Upper lobe of left lung (tissue), 6 donors: ENCODE measurements at places on chromosomes 16 and 17.

GRCh38 chr17:66855204-66855603, 20.3 kb downstream of the CACNG5 start:
- no peak for DNase-seq

DNA sequence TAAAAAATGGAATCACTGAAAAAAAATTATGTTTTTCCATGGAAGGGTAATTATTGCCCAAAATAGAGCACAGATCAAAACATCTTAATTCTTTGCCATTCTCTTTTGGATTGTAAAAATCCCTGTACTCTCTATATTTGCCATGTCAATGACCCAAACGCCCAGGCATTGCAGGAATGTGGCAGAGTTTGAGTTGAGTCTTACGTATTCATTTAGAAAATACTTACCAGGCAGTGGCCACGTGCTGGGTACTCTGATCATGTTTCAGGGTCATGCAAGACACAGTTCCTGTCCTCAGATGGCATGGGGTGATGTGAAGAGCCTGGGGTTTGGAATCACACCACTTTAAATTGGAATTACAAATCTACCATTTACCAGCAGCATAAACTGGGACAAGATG, 267.7 kb downstream of the ABCC12 start:
- DNase-seq, result no peak

GRCh38 chr16:67111951-67112444, 2.3 kb downstream of the PHAF1 start:
- DNase-seq, result no peak

DNA sequence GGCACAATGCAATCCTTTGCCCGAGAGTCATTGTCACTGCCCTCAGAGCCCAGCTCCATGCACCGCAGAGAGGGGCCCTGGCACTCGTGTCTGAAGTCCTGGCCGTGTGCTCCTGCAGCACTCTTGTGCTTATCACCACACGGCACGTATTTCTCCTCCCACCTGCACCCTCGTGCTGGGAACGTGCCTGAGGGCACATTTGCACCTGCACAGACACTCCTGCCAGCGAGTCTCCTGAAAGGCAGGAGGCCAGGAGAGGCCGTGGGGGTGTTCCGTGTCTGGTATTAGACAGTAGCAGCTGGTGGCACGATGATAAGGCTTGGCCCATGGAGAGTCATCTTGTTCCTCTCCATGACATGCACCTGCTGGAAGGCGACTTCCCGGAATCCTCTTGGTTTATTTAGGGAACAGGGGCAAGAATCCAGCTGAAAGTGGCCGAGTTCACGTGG, 3.4 kb upstream of the ACSF3 start:
- DNase-seq, result no peak

GRCh38 chr17:69501591-69502468, 87.3 kb downstream of the MAP2K6 start:
- DNase-seq, result no peak

GRCh38 chr17:2062571-2063183, 7.8 kb downstream of the HIC1 start:
- peak; percentile 43 for DNase-seq

- DNase-seq, result peak; percentile 85
These were observed 29.0 kb downstream of the PIMREG start for GRCh38 chr17:6473128-6473767.

DNA sequence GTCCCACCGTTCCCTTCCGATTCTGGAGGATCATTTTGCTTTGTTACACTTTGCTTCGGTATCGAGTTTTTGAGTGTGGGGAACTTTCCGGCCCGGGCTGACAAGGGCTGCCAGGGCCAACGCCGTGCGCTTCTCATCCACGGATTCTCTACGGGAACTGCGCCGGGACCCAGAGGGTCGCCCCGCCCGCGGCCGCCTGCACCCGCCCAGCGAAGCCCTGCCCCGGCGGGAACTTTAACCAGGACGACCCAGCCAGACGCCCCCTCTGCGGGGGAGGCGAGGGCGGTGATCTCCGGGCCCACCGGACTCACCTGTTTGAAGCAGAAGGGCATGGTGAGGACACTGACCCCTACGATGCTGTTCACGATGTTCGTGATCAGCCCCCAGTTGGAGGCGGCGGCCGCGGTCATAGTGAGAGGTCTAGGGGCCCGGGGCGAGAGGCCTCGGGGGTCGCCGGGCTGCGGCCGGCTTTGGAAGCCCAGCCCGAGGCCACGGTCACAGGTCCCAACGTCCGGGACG, 536 bp downstream of the SLC38A10 start:
- peak; percentile 90 for DNase-seq

DNA sequence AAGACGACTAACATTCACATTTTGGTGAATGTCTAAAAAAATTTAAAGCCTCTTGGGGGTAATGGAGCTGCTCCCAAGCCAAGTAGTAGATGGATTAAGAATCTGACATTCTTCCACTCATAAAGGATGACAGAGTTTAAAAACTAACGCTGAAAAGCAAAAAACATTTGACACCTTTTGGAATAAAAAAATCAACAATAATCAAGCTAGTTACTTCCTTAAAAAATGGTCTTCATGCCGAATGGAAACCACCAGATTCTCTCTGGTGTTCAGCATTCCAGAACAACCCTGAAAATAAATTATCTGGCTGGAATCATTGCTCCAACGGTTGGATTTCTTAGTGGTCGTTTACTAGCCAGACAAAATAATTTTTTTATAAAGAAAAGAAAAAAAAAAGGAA, 18.0 kb downstream of the HLF start:
- DNase-seq, result no peak

DNA sequence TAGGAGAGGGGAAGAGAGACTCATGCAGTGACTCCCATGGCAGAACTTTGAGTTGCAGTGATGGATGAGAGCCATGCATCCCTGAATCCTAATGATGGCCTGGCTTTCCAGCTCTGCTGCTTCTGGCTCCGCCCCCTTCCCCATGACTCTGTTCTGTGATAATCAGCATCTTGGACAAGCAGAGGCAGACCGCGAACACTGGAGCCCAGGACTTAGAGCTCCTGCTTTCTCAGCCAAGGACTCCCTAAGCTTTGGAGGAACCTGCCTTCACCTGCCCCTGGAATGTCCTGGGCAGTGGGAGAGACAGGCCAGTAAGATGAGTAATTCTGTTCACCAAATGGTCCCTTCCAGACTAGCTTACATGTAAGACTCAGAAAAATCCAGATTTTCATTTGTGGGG, 12.5 kb downstream of the CCDC92B start:
- DNase-seq, result no peak

- DNase-seq, result peak; percentile 37
These were observed 58.5 kb downstream of the OR1D5 start for GRCh38 chr17:3004925-3005324.

- DNase-seq, result no peak
These were observed 66.4 kb downstream of the PRKCB start for GRCh38 chr16:23902034-23902747.

DNA sequence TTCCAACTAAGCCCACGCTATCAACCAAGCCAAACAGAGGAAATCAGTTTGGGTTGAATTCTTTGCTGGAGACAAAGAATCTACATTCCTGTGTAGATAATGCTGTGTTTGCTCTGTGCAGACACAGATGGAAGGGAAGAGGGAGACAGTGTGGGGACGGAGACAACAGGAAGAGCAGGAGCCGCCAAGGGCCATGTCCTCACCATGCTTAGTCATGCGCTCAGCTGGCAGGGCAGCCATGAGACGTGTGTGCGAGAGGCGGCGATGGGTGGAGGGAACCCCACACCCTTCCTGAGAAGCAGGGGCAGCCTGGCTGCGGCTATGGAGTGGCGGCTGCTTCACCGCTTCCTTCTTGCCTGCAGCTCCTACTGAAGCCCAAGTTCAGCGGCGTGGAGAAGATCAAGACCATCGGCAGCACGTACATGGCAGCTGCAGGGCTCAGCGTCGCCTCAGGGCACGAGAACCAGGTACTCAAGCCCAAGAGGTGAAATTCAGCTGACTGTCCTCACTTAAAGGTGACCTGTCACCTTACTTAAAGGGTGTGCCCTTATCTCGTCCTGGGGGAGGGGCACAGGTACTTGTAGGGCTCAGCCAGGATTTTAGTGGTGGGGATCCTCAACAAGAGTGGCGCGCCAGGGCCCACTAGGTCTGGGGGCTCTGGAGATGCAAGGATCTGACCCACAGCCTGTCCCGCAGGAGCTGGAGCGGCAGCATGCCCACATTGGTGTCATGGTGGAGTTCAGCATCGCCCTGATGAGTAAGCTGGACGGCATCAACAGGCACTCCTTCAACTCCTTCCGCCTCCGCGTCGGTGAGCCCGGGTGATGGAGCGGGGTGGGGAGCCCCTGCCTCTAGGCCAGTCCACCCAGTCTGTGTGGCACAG, 47.5 kb downstream of the ADCY7 start:
- peak; percentile 79 for DNase-seq

DNA sequence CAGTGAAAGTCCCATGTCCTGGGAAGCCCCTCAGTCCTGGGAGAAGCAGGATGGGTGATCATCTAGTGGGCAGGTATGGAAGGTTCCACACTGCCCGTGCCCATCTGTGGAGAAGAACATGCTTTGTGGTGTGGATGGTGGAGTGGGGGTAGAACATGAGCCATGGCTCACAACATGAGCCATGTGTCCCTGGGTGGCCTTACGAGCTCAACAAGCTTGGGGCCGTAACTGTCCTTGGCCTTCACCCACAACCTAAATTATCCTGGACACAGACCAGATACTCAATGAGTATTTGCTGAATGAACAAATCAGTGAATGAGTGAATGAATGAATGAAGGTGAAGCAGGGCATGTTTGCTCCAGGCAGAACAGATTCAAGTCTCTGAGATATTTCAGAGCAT, 13.5 kb downstream of the SOX8 start:
- DNase-seq, result no peak

- DNase-seq, result no peak
These were observed 241.8 kb downstream of the C16orf95 start for GRCh38 chr16:87075319-87075860.

DNA sequence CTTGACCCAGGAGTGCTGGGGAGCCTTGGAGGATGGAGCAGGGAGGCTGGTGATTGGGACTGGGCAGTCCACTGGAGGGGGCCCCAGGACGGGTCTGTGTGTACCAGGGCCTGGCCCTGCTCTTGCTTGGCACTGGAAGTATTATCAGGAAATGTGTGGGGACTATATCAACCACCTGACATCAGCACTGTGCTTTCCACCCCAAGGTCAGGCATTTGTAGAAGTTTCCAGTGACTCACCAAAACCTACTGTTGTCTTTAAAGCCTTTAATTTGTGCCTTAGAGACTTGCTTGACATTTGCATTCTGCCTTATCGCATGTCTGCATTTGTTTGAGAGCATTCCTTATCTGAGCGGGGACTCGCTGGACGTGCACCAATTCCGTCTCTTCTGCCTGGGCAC, 323.1 kb downstream of the FOXL1 start:
- DNase-seq, result no peak

DNA sequence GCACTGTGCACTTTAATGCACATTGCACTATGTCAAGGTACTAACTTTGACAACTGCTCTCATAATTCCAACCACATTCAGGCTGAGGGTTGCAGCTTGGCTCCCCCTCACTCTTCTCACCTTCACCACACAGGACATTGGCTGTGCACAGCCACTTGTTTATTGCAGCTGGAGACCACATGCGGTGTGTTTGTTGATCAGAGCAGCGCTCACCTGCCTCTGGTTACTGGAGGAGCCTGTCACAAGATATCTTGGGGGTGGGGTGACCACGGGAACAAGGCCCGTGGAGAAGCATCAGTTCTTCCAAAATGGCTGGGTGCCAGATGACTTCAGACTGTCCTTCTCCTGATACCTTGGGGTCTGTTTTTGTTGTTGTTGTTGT, 10.6 kb upstream of the CCL5 start:
- peak; percentile 50 for DNase-seq

DNA sequence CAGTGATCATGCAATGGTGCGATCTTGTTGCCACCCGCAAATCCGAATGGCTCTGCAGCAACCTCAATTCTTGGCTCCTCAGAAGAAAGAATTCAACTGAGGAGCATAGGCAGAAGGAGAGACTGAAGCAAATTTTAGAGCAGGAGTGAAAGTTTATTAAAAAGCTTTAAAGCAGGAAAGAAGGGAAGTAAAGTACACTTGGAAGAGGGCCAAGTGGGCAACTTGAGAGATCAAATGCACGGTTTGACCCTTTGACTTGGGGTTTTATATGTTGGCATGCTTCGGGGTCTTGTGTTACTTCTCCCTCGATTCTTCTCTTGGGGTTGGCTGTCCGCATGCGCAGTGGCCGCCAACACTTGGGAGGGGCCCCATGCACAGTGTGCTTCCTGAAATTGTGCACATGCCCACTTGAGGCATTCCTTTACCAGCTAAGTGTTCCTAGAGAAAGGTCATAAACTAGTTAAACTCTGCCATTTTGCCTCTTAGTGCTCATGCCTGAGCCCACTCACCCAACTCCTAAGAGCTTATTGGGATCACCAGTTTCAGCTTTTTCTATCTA, 36.7 kb downstream of the ZNRF1 start:
- DNase-seq, result no peak

DNA sequence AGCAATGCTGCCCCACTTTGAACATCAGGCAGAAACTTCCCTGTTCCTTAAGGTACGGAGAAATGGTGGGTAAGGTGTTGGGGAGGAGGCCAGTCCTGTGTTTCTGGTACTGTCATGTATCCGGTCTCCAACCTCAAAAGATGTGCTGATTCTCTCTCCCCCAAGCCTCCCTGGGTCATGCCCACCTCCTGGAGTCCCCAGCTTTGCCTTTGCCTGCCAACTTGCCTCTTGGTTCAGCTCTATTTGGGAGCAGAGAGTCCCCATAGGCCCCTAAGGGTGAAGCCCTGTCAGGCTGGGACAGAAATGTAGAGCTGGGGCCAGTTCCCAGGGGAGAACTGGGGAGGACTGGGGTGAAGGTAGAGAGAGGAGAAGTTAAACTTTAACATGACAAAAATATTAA, 1.6 kb upstream of the TBX21 start:
- no peak for DNase-seq

DNA sequence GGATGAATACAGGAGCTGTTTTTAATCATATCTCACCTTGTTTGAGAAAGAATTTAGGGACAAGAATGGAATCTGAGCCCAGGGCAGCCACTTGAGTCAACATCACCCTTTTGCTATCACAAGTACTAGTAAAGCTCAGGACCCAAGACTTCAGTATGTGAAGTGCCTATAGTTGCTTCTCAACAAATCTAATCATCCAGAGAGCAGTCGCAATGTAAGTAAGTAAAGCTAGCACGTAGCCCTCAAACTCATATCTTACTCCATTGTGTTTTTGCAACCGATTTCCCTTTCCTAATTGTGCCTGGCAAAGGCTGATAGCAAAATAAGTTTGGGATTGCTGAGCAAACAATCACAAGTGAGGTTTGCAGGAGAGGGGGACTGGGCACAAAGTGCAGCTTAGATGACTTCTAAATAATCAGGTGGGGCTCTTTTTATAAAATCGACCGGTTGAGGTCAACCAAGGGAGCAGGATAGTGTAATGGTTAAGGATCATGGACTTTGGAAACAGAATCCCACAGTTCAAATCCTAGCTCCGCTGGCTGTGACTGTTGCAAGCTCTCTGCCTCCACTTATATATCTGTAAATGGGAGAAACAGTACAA, 13.0 kb downstream of the TOB1 start:
- no peak for DNase-seq

- DNase-seq, result no peak
These were observed 4.8 kb upstream of the GOSR1 start for GRCh38 chr17:30472238-30472890.
